ENCODE measurements at places on chromosomes 1 and 21.

DNA sequence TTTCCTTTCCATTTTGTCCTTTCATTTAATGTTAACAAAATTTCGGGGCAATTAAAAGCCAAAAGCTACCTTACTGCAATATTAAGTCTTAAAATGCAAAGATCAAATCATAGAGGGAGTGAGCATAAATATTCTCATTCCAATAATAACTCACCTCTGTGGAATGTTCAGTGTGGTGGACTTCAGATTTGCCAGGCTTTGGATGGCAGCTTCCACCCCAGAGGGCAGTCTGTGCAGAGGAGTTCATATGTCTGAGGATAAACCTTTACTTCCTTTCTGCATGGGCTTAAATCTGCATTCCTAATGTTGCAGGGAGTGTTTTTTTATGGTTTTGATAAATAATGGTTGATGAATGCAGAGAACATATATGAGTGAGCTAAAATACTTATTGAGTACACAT lies 16.3 kb downstream of the KIAA0040 start:
- no peak for DNase-seq

- no peak for DNase-seq
Observed at GRCh38 chr1:187682112-187682511, 853.4 kb downstream of the PLA2G4A start.

GRCh38 chr1:173603056-173603591 lies at the start of gene SLC9C2:
TSS of gene SLC9C2 (minus strand) at chr1:173603072. CDS start at chr1:173601776, 1,296 bp downstream.
- DNase-seq: no peak

GRCh38 chr1:196078691-196079090 lies 529.5 kb downstream of the KCNT2 start:
- no peak for DNase-seq

DNA sequence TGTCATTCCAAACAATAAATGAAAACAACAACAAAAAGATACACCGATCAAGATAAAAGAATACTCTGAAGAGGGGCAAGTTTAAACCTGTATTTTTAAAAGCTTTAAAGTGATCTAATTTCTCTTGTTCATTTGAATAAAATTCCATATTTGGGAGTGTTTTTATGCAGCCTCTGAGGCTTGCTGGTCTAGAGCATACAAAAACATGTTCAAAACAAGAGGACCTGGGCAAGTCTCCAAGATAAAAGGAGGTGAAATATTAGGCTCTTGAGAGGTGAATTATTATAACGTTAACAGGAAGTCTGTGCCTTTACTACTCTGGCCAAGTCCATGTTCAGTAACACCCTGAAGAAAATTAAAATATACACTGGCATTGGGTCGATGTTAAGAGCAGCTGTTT lies 20.1 kb downstream of the URB1 start:
- DNase-seq: no peak

- no peak for DNase-seq
Observed at GRCh38 chr21:41466024-41466820, 40.2 kb downstream of the MX1 start.

DNA sequence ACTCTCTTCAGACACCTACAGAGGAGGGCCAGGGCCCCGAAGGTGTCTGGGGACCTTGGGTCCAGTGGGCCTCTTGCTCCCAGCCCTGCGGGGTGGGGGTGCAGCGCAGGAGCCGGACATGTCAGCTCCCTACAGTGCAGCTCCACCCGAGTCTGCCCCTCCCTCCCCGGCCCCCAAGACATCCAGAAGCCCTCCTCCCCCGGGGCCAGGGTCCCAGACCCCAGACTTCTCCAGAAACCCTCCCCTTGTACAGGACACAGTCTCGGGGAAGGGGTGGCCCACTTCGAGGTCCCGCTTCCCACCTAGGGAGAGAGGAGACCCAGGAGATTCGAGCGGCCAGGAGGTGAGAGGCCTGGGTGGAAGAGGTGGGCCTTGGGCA lies 3.7 kb downstream of the ADAMTSL4 start:
- no peak for DNase-seq

GRCh38 chr1:62452951-62453350 lies 16.1 kb downstream of the USP1 start:
- no peak for DNase-seq

GRCh38 chr1:162372159-162373071 lies 4.2 kb downstream of the SPATA46 start:
- no peak for DNase-seq

- no peak for DNase-seq
Observed at GRCh38 chr1:30196457-30196856, 526.9 kb downstream of the MATN1 start.
